ENCODE measurements at places on chromosomes 5 and 9.

GRCh38 chr5:167361795-167362194, 929.6 kb upstream of the WWC1 start:
- DNase-seq: no peak

DNA sequence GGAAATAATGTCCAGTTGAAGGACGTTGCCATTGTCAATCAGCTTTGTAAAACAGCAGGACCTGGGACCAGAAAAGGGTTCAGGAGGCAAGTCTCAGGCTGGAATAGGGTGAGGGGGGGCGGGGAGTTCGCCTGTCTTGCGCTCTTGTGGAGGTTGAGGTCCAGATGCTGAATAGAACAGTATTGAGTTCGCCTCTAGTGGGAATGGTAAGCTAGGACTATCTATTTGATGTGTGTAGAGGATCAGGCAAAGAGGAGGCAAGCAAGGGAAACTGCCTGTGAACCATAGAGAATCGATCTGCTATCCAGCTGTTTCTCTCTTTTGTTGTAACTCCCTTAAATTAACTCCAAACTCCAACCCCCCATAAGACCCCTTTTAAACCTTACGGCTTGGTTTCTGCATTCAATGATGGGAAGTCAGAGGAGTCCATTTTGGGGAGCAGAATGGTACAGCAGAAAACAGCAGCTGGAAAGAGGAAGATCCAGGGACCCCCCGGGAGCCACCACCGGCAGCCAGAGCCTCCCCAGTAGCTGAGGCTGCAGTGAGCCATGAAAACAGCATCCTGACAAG, 133.7 kb downstream of the SLC28A3 start:
- DNase-seq: no peak

GRCh38 chr5:107806271-107806670, 135.5 kb upstream of the EFNA5 start:
- peak; percentile 43 for DNase-seq

GRCh38 chr9:111516061-111516465, 8.9 kb upstream of the ZNF483 start:
- DNase-seq: no peak

- no peak for DNase-seq
These were observed 148.3 kb upstream of the GHR start for GRCh38 chr5:42274913-42275312.

- DNase-seq: no peak
These were observed 1.1 kb downstream of the LARP1 start for GRCh38 chr5:154756009-154756867.
